ENCODE measurements at places on chromosomes 3 and 15. TPM values are rescaled to one million over a fixed set of nuclear protein-coding genes. Genes with fewer than 3 reads are reported as not detected.

DNA sequence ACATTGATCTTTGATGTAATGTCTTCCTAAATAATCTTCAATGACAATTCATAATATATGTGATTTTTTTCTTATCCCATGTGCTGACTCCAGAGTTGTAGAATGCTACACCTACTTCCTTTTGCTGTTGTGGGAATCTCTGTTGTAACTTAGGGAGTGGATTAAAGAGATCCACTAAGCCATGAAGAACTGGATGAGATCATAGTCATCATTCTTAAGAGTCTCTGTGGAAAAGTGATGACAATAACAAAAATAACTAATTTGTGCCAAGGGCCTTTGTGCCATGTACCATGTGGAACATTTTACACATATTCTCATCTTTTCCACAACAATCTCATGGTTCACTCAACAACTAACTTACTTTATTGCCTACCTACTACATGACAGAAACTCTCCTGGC, 162.9 kb upstream of the PDZRN3 start:
- DNase-seq, result no peak
- no peak overlapping the region for H3K27ac ChIP-seq
- H3K27me3 ChIP-seq, result no peaks in the 10 kb centered on the region

DNA sequence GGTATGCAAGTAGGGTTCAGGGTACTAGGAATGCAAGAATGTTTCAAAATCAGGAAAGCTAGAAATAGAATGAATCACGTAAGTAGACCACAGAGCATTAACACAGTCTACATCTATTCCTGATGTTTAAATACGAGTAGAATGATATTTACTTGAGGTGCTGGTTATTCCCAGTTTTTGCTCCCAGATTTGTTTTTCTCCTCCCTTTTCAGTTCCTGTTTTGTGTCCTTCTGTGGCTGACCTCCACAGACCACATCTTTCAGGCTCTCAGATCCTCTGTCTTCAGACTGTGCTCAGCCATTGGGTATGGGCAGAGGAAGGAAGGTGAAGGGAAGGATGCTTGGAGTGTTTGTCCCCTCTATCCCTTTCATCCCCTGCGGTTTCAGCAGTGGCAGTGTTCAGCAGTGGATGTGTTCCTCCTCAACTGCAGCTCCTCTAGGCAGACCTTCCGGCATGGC, 276.6 kb downstream of the ZNF621 start:
- DNase-seq, result no peak
- H3K4me3 ChIP-seq, result no peak overlapping the region
- no peaks in the 10 kb centered on the region for H3K36me3 ChIP-seq
- H3K4me1 ChIP-seq, result no peaks in the 10 kb centered on the region

IL17RB gene
- not detected for total RNA-seq

FBXL22 gene
- total RNA-seq, result not detected

TRAIP gene
- 9.2 TPM for total RNA-seq

SYNPR gene
- total RNA-seq, result not detected

Data from Karpas-422 (cell line).